Thoracic aorta (tissue), 2 donors: ENCODE measurements at places on chromosomes 1 and 21.

- no peak for DNase-seq
Observed at GRCh38 chr1:1146026-1146425, 27.7 kb upstream of the TTLL10 start.

- no peak for DNase-seq
Observed at GRCh38 chr1:237244778-237245177, 202.8 kb downstream of the RYR2 start.

- no peak for DNase-seq
Observed at GRCh38 chr1:113307771-113308445, 82.4 kb upstream of the MAGI3 start.

DNA sequence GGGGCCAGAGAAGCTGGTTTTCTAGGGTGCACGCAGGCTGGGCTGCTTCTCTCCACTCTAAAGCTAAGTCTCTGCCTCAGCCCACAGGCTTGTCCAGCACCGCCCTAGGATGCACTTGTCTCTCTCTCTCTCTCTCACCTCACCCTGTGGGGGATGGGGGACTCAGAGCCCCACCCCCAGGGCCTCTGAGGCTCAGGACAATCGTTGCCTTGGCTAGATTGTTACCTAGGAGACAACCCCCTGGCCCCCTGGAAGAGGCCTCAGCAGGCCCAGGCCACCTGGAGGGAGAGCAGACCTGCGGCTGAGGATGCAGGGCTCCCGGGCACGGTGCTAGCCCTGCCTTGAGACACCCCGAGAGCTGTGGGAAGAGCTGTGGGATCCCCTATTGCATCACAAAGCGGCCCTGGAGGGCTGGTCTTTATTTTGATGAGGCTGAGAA is at the start of gene ACTRT2:
Gene ACTRT2, plus strand, starts transcription at position 235 of the 439 bp plus-strand sequence. CDS start 220 bp downstream, outside the sequence.
- DNase-seq = no peak

- DNase-seq = no peak
Observed at GRCh38 chr1:65174585-65174984, 26.6 kb downstream of the AK4 start.

GRCh38 chr1:24899581-24900485 is 30.2 kb downstream of the RUNX3 start:
- no peak for DNase-seq

DNA sequence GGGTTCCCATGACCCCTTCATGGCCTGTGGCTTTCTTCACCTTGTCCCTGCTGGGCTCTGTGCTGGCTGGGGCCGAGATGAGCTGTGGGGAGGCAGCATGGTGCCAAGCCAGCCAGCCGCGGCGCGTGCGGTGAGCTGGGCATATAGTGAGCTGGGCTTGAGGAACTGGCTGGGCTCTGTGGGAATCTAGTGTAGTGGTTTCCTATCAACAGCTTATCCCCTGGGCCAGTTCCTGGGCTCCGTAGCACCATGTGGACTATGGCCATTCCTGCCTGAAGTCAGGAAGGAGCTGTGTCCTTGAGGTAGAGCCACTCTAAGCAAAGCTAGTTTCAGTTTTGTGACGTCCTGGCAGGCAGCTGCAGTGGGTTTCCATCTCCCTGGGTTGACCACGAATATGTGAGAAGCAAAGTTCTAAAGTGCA is 1.8 kb downstream of the NCMAP start:
- no peak for DNase-seq

GRCh38 chr1:195188821-195189220 is 1419.4 kb downstream of the KCNT2 start:
- DNase-seq = no peak

- DNase-seq = no peak
Observed at GRCh38 chr1:29786195-29786594, 549.9 kb downstream of the PTPRU start.

GRCh38 chr1:186783193-186783592 is 45.6 kb upstream of the PLA2G4A start:
- no peak for DNase-seq

- no peak for DNase-seq
Observed at GRCh38 chr1:246569248-246570238, 3.3 kb downstream of the CNST start.

DNA sequence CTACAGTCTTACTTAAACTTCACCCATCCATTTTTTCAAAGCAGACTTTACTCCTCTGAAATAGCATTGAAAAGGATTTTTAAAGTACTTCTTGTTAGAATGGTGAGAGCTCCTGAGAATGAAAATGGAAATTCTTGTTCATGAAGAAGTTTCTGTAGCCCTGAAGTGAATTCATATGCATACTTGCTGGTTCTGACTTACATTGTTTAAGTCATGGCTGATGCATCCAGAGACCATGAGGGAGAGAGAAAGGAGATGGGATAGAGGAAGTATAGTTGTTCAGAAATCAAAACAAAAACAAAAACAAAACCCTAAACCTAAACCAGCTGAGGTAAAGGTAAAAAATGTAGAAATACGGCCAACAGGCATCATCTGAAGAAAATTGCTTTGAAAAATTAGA is 27.1 kb upstream of the SAMSN1 start:
- no peak for DNase-seq

DNA sequence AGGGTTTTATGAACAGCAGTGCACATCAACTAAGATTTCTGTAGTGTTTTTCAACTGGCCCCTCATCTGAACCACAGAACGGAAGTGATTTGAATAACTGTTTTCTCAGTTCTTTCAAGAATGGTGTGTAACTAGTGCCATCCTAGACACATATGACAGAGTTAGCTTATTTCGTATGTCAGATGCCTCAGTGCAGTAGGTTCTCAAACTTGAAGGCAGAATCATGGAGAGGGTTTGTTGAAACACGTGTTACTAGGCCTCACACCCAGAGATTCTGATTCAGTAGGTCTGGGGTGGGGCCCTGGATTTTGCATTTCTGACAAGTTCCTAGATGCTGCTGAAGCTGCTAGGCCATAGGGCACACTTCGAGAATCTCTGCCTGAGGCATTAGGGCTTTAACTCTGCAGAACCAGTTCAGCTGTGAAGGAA is 49.0 kb downstream of the SCCPDH start:
- no peak for DNase-seq

GRCh38 chr1:183648042-183648441 is 5.1 kb downstream of the APOBEC4 start:
- DNase-seq = no peak
